ENCODE measurements at places on chromosomes 11 and 22. TPM values are rescaled to one million over a fixed set of nuclear protein-coding genes. Genes with fewer than 3 reads are reported as not detected.

The SOX6 gene
- 7.9 TPM for total RNA-seq

The PGR gene
- total RNA-seq, result 0.41 TPM

The TRIM48 gene
- total RNA-seq, result not detected

The CRYBB3 gene
- total RNA-seq, result not detected

The MS4A1 gene
- not detected for total RNA-seq

The MYOD1 gene
- not detected for total RNA-seq

The SCGB1A1 gene
- 5.9 TPM for total RNA-seq

The APOA4 gene
- total RNA-seq, result not detected

The SAA4 gene
- not detected for total RNA-seq

The MMP8 gene
- total RNA-seq, result not detected

The PGAP2 gene
- 10.8 TPM for total RNA-seq
